ENCODE measurements at places on chromosomes 12 and 14.

DNA sequence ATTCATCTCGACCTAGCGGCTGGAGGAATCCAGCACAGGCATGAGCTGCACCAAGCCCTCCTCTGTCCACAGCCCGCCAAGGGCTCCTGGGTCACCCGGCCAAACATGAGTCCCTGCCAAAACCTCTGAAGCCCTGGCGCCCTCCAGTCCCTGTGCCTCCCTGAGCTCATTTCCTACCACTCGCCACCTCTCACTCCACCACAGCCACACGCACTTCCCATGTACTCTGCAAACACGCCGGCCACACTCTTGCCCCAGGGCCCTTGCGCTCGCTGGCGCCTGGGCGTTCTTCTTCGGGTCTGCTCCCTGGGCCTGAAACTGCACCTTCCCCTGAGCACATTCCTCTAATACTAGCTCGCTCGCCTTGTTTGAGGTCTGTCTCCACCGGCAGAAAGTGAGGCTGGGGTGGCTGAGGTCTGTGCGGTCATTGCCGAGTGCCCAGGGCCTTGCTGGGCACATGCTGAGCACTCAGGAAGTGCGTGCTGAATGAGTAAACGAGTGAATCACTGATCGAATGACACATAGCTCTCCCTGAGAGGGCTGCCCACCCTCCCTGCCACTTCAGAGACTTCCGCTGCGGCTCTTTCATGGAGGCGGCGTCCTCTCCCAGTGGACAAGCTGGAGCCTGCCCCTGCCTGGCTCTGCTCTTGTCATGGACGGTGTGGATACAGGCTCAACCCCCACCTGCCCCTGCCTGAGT, 33.7 kb upstream of the DLK1 start:
- no peak overlapping the region for H3K4me3 ChIP-seq
- no peak for DNase-seq
- peaks cover 42% of the 10 kb centered on the region for H3K27me3 ChIP-seq
- H3K36me3 ChIP-seq = no peaks in the 10 kb centered on the region
- H3K27ac ChIP-seq = no peak overlapping the region

- no peaks in the 10 kb centered on the region for H3K36me3 ChIP-seq
- no peak overlapping the region for H3K27ac ChIP-seq
- DNase-seq = no peak
- peaks cover 47% of the 10 kb centered on the region for H3K27me3 ChIP-seq
- H3K4me1 ChIP-seq = peaks cover 34% of the 10 kb centered on the region
These were observed 226.2 kb upstream of the CRY1 start for GRCh38 chr12:107319533-107320032.

- no peak overlapping the region for H3K27ac ChIP-seq
- no peak overlapping the region for H3K4me3 ChIP-seq
- no peak for DNase-seq
- H3K4me1 ChIP-seq = peaks cover 3% of the 10 kb centered on the region
- H3K36me3 ChIP-seq = no peaks in the 10 kb centered on the region
These were observed 96.7 kb downstream of the CHST11 start for GRCh38 chr12:104553421-104553820.

- no peak overlapping the region for H3K4me3 ChIP-seq
- DNase-seq = no peak
- H3K36me3 ChIP-seq = no peaks in the 10 kb centered on the region
- no peak overlapping the region for H3K27ac ChIP-seq
These were observed 14.5 kb upstream of the IL22 start for GRCh38 chr12:68267892-68268396.

DNA sequence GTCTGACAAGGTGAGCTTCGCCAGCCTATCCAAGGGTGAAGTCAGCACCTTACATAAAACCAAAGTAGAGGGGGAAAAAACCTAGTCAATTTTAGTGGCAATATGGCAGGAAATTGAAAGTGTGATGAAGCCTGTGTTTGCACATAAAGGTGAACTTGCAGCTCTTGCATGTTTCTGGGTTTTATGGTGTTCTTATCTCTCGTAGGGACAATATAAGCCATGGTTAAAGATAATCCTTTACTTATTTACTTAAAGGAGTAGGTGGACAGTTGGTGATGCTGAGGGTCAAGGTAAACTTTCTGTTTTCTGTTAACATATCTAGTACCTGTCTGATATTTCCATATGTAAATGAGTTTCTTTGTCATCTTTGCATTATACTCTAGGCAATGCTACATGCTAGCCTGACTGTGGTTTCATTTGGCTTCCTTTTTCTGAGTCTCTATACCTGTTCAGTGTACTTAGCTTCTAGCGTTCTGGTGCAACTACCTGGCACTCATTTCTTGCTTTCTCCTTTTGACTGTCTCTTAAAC, 32.8 kb downstream of the CCDC91 start:
- H3K36me3 ChIP-seq = no peaks in the 10 kb centered on the region
- H3K4me1 ChIP-seq = peaks cover 10% of the 10 kb centered on the region
- no peak overlapping the region for H3K4me3 ChIP-seq
- H3K27me3 ChIP-seq = no peaks in the 10 kb centered on the region
- H3K27ac ChIP-seq = no peak overlapping the region
